ENCODE measurements at places on chromosomes 12 and 14.

GRCh38 chr14:75711796-75712211 is 50.8 kb downstream of the TTLL5 start:
- peak; percentile 2 for DNase-seq

DNA sequence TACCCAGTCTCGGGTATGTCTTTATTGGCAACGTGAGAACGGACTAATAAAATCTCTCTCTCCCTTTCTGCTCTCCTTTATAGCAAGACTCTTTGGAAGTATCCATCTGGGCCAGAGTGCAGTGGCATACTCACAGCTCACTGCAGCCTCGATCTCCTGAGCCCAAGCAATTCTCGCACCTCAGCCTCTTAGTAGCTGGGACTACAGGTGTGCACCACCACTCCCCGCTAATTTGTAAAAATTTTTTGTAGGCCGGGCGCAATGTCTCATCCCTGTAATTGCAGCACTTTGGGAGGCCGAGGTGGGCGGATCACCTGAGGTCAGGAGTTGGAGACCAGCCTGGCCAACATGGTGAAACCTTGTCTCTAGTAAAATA is 33.2 kb upstream of the PPP2R5C start:
- DNase-seq: no peak

GRCh38 chr12:122880668-122881067 is 15.3 kb downstream of the VPS37B start:
- no peak for DNase-seq

DNA sequence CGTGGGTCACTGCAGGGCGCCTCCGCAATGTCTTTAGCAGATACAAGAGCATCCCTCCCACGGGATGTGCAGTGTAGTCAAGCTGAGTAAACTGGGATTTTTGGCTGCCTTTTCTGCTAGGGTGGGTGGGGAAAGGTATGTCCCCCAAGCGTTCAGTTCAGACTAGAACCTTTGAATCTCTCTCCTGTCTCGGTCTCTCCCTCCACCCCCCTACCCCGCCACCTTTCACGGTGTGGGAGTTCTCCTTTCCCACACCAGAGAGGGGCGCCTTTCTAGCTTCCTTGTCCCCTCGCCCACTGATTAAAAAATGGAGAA is 525 bp upstream of the FAR2 start:
- no peak for DNase-seq

DNA sequence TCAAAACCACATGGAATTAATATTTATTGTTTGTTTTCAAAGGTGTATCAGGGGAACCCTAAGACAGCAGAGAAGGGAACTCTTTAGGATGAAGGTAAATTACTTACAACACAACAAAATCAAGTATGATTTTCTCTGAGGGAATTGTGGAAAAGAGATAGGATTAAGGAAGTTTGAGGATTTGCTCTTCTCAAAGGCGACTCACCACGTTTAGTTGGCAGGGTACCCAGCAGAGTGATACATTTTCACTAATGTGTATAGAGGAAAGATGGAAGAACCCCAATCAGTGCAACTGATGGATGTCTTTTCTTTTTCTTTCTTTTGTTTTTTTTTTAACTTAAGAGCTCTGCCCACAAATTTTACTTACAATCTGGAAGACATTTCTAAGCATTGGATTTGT is 499.2 kb downstream of the CCER1 start:
- no peak for DNase-seq

DNA sequence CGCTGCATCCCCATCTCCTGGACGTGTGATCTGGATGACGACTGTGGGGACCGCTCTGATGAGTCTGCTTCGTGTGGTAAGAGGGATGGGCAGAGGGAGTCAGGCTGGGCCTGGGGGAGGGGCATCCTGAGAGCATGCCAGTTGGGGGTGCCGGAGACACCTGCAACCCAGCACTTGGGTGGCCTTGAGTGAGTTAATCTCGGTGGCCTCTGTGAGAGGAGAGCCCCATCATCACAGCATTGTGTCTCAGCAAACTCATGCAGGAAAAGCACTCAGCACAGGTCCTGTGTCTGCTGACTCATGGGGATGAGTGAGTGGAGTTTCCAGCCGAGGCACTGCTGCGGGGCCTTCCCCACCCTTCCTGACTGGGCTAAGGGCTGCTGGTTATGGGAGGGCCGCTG is 19.6 kb upstream of the LRP1-AS start:
- no peak for DNase-seq

DNA sequence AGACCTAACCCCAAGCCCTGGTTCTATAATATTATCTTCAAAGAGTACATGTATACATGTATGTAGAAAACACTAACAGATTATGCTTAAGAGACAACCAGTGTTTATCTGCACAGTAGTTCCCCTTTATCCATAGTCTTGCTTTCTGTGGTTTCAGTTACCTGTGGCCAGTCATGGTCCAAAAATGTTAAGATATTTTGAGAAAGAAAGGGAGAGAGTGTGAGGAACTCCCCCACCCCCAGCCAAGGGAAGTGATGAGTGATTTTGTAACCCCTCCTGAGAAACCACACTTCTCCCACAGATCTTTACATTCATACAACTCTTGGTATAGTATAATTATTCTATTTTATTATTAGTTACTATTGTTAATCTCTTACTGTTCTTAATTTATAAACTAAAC is 77.3 kb upstream of the CNTN1 start:
- no peak for DNase-seq

DNA sequence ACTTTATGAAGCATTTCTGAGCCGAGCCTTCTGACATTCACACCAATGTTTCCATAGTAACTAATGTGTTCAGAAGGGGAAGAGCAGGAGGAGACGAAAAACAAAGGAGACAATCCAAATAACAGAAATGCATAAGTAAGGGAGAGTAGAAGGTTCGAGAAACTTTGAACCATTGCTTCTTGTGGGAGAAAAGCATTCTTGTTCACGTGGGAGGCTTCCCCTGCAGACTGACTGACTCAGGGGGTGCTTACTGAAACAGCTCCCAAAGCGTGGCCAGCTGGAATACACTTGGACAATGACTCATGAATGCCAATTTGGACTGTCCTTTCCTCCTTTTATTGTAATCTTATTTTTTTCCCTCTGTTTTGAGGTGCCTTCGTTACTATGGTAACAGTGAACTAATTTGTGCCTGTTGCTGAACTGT is 73.9 kb downstream of the NEDD1 start:
- no peak for DNase-seq

GRCh38 chr12:96879301-96879700 is 27.8 kb upstream of the NEDD1 start:
- DNase-seq: no peak

GRCh38 chr14:85466678-85467077 is 63.3 kb upstream of the FLRT2 start:
- no peak for DNase-seq

DNA sequence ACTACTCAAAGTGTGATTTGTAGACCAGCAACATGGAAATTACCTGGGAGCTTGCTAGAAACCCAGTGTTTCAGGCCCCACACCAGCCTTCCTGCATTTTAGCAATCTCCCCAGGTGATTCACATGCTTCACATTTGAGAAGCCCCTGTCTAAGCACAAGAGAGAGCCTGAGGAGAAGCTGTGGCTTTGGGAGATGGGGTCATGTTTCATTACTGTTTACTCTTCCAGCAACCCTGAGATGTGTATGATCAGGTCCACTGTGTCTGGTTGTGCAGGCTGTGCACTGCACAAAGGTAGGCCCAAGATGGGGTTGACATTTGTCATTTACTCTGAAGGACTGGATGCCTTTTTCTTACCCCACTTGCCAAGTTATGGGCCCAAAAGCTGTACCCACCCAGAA is 190.1 kb downstream of the SLC41A2 start:
- DNase-seq: no peak

GRCh38 chr14:51328064-51328771 is 88.2 kb downstream of the TMX1 start:
- DNase-seq: peak; percentile 1
